ENCODE measurements at places on chromosomes 5 and 9.

DNA sequence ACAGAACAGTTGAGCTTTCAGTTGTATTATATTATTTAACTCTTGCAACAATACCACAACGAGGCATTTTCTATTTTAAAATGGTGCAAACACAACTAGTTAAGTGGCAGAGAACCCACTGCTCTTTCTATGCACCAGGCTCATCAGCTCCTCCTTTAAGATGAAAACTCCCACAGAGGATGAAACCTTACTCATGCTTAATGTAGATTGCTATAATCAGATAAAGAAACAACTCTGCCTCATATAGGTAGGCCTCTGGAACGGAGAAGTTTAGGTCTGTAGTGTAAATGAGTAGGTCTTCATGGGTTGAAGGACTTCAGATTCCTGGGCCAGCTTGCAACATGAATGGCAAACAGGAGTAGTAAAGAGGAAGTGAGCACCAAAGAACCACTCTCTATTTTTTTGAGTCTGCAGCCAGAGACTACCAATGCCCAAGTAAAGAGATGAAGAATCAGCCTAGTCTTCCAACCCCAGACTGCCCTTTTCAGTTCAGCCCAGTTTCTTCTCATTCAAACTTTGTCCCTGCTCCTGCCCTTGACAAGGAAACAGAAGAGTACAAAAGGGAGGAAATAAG lies 33.9 kb downstream of the HACD4 start:
- no peak for DNase-seq

- DNase-seq, result no peak
Measured at GRCh38 chr9:10127867-10128266, 484.9 kb downstream of the PTPRD start.

DNA sequence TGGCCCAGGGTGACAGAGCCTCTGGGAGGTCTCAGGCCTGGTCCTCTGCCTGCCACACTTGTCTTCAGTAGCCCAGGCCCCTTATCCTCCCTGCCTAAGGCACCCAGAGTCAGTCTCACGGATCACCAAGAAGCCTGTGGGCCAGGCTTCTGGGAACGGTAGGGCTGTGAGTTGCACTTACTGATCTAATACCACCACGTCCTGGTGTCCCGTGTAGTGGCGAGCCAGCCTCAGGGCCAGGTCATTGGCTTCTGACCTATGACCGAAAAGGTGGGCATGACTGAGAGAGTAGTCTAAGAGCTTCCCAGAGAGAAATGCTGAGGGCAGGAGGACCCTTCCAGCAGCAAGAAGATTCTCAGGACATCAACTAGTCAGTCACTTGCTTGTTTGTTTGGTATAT lies 7.4 kb downstream of the PHYKPL start:
- DNase-seq, result no peak

DNA sequence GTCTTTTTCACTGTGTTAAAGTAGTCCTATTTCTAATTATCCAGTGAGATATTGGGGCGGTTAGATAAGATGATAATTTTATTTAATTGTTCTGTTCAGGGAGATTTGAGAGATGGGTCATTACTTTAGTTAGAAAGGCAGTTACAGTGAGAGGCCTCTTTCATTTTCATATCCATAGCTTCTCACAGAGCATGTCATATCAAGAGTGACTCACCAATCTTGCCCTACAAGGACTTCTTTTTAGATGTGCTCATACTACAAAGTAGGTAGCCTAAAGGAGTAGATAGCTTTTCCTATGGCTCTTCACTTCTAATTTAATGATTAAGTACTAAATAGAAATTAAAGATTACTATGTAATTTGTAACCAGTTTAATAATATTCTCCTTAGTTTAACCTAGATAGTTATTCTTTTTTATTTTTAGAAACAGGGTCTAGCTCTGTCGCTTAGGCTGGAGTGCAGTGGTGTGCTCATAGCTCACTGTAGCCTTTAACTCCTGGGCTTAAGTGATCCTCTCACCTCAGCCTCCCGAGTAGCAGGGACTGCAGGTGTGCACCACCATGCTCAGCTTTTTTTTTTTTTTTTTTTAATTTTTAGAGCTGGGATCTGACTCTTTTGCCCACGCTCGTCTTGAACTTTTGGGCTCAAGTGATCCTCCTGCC lies 71.0 kb downstream of the FER start:
- no peak for DNase-seq

- no peak for DNase-seq
Measured at GRCh38 chr9:73701415-73702057, 549.9 kb downstream of the ANXA1 start.

DNA sequence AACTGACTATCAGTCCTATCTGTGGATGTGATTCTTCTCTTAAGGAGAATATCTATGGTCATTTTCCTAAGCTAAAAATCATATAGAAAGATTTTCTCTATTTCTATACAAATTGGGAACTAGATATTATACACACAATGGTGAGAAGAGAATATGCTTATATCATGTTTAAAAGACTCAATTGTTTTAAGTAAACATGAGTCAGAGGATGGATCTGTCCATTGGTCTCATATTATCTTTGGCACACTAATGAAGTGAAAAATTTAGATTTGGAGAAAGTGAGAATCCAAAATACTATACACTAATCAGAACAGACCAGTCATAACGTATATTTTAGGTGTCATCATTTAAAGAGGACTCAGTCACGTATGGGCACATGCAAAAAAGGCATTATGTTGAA lies 16.5 kb upstream of the SPINK14 start:
- no peak for DNase-seq

GRCh38 chr5:39013938-39014337 lies 60.3 kb downstream of the RICTOR start:
- DNase-seq, result no peak

DNA sequence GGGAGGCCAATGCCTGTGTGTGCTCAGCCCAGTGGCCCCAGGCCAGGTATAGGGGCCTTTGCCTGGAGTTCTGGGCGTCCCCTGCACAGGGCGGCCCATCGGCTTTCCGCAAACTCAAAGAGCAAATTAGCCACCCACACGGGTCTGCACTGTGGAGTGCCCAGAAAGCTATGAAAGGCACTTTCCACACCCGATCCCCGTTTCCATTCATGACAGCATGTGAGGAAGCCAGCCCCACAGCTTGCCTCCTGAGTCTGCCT lies 5.2 kb downstream of the DBH start:
- DNase-seq, result no peak

GRCh38 chr5:17401470-17402288 lies 96.4 kb upstream of the TAF11L2 start:
- no peak for DNase-seq

DNA sequence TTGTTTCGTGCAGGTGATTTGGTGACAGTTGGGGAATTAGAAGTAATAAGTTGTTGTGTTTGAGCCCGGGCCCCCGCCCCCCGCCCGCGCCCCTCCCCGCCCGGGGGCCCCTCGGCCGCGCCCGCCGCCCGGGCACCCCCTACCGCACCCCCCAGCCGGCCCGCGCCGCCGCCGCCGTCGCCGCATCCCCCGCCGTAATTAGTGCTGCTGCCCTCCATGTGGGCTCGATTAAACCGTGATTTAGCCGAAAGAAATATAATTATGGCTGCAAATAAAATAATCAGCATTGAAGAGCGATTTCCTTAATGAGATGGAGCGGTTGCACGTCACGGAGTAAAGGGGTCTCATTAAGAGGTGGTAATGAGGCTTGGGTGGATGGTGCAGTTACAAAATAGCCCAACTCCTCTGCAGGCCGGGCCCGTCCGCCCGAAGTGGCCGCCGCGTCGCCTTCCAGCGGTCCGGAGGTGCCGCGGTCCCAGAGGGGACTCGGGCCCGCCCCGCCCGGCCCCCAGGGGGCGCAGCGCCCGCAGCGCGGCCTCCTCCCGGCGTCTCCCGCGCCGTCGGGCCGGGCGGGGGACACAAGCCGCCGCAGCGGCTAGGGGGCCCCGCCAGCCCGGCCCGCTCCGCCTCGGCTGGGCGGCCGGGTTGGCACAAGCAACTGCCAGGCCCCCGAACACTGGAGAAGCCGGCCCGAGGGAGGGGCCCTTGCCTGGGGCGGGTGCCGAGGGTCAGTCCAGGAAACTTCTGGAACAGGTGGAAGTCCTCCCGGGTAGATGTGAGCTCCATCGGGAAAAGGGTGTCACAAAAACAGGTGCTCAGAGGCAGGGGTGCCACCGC lies 6.9 kb upstream of the OTP start:
- DNase-seq, result no peak

DNA sequence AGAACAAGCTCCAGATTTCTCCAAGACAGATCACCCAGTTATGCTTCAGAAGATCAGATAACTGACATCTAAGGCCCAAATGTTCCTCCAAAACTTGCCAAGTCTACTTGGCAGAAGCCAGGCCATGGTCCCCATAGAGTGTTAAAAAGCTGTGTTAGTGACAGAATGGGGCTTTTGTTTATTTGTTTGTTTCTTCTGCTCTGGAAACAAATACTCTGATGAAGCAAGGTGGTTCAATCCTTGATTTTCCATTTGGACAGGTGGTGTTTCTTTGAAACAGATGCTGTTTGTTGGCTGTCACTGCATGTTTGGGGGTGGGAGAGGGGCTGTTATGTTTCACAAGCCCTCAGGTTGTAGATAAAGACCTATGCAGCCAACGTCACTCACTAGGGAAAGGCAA lies 264.0 kb downstream of the FAM114A2 start:
- no peak for DNase-seq

- no peak for DNase-seq
Measured at GRCh38 chr9:130906735-130907416, 10.3 kb upstream of the QRFP start.

Data from stimulated activated CD4-positive, alpha-beta T cell treated with anti-CD3 and anti-CD28 coated beads, Interleukin-1b, Interleukin-23, amount 100 ng/mL, for 48 hours (primary cell).